ENCODE measurements at places on chromosomes 7 and 10.

- DNase-seq = peak; percentile 10
These were observed 20.5 kb upstream of the ZNF273 start for GRCh38 chr7:64882341-64883112.

DNA sequence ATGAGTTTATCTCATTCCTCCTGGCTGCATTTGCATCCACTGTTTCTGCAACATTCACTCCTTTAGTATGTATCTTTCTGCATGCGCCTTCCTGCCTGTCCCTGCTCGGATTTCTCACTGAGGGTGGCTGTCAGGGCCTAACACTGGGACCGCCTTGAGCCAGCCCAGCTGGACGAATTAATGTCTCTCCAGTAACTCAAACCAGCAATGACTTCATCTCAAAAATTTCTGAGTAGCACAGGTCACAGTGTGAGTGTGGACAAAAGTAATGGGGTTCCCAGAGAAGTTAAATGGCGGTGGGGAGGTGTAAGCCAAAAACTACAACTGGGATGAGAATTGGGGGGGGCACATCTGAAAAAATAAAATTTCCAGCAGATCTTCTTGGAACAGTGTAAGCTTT is 444.0 kb upstream of the MGMT start:
- no peak for DNase-seq

- no peak for DNase-seq
These were observed 255.2 kb upstream of the KLF14 start for GRCh38 chr7:130989101-130989795.

DNA sequence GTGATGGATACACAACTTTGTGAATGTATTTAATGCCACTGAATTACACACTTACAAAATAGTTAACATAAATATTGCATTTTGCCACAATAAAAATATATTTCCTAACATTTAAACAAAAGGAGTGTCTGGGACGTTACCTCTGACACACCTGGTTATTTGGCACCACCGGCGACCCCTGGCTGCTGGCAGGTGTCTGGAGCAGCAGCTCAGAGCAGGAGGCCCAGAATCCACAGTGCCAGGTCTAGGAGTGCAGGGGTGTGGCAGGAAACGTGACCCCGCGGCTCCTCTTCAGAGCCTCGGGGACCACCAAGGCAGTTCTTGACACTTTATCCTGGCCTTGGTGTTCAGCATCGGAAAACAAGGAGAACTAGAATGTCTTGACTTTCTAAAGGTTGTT is 46.3 kb downstream of the MGMT start:
- no peak for DNase-seq

- DNase-seq = no peak
These were observed 31.5 kb downstream of the PIK3AP1 start for GRCh38 chr10:96688789-96689188.

- DNase-seq = no peak
These were observed 23.8 kb upstream of the SEC61G start for GRCh38 chr7:54782829-54783228.

Measured in GM20000 (cell line).